Pancreas (tissue), 10 donors: ENCODE measurements at places on chromosomes 7 and 10. TPM values are rescaled to one million over a fixed set of nuclear protein-coding genes. Genes with fewer than 3 reads are reported as not detected.

- no peaks in the 10 kb centered on the region for H3K36me3 ChIP-seq
- DNase-seq = no peak
- no peak overlapping the region for H3K27ac ChIP-seq
- no peaks in the 10 kb centered on the region for H3K27me3 ChIP-seq
- H3K4me3 ChIP-seq = no peak overlapping the region
These were observed 137.5 kb downstream of the LRRN3 start for GRCh38 chr7:111228437-111228836.

DNA sequence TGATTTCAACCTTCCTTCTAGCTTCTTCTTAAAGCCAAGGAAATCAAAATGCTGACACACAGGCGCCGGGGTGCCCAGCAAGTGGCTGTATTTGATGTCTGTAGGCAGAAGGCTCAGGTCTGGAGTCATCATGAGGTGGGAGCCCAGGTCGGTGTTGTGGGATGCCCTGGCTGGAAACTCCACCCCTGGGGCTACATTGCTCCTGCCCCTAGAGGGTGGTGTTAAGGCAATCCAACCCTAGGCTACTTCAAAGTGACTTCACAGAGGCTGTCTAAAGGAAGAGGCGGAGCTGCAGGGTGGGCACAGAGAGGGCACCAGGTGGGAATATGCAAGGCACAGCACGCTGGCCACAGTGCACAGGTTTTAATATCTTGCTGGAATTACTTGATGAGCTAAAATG is 200.9 kb downstream of the ADAM12 start:
- no peak overlapping the region for H3K27ac ChIP-seq
- H3K36me3 ChIP-seq = no peaks in the 10 kb centered on the region
- no peaks in the 10 kb centered on the region for H3K27me3 ChIP-seq
- no peak for DNase-seq

- no peak overlapping the region for H3K27ac ChIP-seq
- H3K27me3 ChIP-seq = no peaks in the 10 kb centered on the region
- no peaks in the 10 kb centered on the region for H3K36me3 ChIP-seq
- H3K4me1 ChIP-seq = no peaks in the 10 kb centered on the region
These were observed 409.1 kb upstream of the ETV1 start for GRCh38 chr7:14398526-14398925.

GRCh38 chr7:106057962-106058927 is 53.9 kb downstream of the SYPL1 start:
- H3K4me1 ChIP-seq = no peaks in the 10 kb centered on the region
- no peaks in the 10 kb centered on the region for H3K36me3 ChIP-seq
- H3K27me3 ChIP-seq = no peaks in the 10 kb centered on the region
- no peak overlapping the region for H3K27ac ChIP-seq

DNA sequence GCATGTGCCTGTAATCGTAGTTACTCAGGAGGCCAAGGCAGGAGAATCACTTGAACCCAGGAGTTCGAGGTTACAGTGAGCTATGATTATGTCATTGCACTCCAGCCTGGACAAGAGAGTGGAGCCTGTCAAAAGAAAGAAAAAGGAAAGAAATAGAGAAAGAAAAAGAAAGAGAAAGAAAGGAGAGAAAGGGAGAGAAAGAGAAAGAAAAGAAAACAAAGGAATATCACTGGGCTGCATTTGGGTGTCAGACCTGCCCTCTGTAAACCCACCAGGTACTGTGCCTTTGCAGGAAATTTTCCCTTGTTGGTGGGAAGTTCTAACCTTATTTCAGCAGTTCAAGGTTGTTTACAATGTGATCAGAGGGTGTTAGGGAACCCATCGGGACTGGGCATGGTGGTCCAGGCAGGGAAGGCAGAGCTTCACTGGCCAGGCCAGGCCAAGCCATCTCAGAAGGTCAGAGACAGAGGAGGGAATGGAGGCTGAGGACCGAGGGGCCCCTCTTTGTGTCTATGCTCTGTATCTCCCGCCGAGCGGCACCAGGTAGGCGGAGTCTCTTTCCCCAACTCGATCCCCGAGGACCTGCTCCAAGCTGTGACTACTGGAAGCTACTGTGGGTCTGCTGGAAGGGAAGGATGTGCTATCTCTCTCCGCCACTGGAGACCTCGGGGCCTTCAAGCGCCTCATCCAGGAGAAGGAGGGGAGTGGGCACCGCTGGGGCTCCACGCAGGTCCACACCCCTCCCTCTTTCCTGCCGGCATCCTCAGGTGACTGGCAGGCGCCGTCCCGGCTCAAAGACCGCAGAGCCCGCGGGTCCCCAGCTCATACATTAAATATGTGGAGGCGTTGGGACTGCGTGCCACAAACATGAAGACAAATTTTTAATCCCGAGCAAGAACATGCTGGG is 15.2 kb upstream of the KAZALD1 start:
- no peak overlapping the region for H3K4me3 ChIP-seq
- H3K27ac ChIP-seq = no peak overlapping the region
- DNase-seq = no peak
- H3K4me1 ChIP-seq = peaks cover 8% of the 10 kb centered on the region
- no peaks in the 10 kb centered on the region for H3K36me3 ChIP-seq
- H3K27me3 ChIP-seq = no peaks in the 10 kb centered on the region

Gene RBP3
- total RNA-seq = not detected

Gene SYT15
- 2.1 TPM for total RNA-seq
